ENCODE measurements at places on chromosomes 4 and X.
A peak's percentile ranks its signal among the peaks of the same experiment; 100 is the strongest.

DNA sequence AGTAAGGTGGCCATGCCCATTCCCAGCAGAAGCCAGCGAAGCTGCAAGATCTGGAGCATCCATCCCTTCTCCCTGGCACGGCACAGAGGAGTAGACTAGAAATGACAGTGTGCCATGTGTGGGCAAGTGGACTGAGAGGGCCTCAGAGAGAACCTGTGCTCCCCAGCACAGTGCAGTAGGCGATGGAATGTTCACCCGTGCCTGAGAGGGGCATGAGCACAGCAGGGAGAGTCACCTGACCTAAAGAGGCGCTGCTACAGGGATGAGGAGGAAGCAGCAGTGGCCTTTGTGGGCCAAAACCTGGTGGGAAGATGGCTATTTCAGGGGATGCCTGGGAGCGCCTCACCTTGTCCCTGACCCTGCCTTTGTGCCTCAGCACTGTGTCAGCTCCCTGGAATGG is 8.0 kb upstream of the CDKN2AIP start:
- DNase-seq: no peak

DNA sequence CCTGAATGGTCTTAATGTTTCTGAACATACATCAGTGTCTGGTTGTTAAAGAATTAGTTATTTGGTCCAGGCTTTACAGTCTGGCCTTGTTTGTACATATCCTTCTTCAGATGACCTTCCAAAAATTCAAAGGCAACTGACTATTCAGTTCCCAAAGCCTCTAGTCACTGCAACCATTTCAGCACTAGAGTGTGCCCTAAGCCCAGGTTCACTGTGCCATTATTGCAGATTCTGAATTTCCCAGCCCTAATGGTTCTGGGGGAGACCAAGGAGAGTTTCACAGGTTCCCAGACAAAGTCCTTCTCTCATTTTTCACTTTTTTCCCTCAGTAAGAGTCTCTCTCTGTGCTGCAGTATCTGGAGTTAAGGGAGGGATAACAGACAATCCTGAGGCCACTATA is 235.8 kb downstream of the TRAM1L1 start:
- DNase-seq: no peak

- no peak for DNase-seq
Measured at GRCh38 chrX:1592470-1593142, 1.2 kb downstream of the AKAP17A start.

- DNase-seq: no peak
Measured at GRCh38 chr4:76160355-76160754, 12.2 kb upstream of the NUP54 start.

- DNase-seq: peak; percentile 44
Measured at GRCh38 chr4:174282836-174283506, 496 bp downstream of the FBXO8 start.

GRCh38 chr4:58807843-58808615 is 1697.8 kb upstream of the IGFBP7 start:
- no peak for DNase-seq

GRCh38 chrX:97398030-97398551 is 514.4 kb downstream of the RPA4 start:
- DNase-seq: no peak

GRCh38 chr4:83830138-83830888 is 294.4 kb downstream of the GPAT3 start:
- DNase-seq: no peak

- DNase-seq: no peak
Measured at GRCh38 chrX:134741746-134742145, 83.5 kb upstream of the PLAC1 start.

DNA sequence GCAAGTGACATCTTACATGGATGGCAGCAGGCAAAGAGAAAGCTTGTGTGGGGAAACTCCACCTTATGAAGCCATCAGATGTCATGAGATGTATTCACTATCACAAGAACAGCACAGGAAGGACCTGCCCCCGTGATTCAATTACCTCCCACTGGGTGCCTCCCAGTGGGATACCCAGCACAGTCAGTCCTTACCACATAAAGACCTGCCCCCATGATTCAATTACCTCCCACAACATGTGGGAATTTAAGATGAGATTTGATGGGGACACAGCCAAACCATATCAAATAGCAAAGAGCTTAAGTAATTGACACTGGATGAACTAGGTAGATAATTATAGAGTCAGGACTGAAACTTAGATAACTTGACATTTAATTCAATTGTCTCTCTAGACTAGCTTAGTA is 85.6 kb downstream of the SLIT2 start:
- DNase-seq: no peak

GRCh38 chr4:86043755-86044592 is 315.9 kb downstream of the MAPK10 start:
- no peak for DNase-seq

DNA sequence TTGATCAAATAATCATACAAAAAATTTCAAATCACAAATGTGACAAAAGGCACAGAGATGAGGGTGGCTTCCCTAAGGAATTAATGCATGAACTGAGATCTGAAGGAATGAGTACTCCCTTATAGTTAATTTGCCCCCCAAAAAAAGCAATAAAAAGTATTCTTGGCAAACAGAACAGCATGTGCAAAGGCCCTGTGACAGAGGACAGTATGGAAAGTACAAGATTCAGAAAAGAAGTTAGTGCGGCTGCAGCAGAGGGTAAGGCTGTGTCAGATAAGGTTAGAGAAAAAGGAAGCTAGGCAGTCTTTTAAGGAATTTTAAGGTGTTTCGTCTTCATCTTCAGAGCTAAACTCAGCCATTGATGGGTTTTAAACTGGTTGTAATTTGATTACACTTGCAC is 7.4 kb downstream of the DDX60L start:
- DNase-seq: no peak

- no peak for DNase-seq
Measured at GRCh38 chrX:151970661-151971060, 3.8 kb downstream of the GABRE start.

GRCh38 chr4:69970071-69970470 is 4.5 kb upstream of the CSN2 start:
- DNase-seq: no peak

GRCh38 chr4:107740381-107740780 is 20.3 kb upstream of the PAPSS1 start:
- no peak for DNase-seq

DNA sequence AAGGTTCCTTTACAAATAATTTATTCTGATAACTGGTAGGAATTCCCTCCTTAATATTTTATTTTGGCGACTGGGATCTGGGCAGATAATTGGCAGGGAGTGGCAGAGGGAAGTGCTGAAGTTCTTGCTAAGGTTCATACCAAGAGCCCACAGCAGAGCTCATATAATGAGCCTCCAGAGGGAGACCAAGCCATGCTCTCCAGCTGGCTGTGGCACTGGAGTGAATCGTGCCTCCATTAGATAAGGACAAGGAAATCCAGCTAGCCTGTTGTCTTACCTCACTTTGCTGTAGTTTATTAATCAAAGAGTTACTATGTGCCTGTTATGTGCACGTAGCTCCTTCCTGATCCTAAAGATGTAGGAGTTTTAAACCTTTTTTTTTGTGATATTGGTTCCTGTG is 1.3 kb downstream of the ASB12 start:
- no peak for DNase-seq

DNA sequence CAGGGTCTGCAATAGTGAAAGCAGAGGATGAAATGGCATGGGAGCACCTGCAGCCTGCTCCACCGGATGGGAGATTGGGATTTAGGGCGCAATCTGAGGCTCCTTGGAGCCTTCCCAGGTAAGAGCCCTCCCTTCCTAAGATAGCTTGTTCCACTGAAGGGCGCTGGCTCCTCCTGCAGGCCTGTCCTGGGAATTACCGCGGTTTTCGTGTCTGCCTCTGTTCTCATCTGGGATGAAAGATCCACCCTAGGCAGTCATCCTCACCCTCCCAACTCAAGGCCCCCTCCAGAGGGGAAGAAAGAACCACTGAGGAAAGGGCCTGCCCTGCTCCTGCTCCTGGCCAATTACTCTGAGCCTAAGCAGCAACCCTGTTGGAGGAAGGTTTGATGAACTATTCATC is 547.5 kb downstream of the SMARCA1 start:
- DNase-seq: no peak

- no peak for DNase-seq
Measured at GRCh38 chr4:19248023-19248422, 1003.7 kb upstream of the SLIT2 start.
